ENCODE measurements at places on chromosomes 5 and 9. TPM values are rescaled to one million over a fixed set of nuclear protein-coding genes. Genes with fewer than 3 reads are reported as not detected.

GRCh38 chr9:110016340-110016739 lies 191.6 kb downstream of the C9orf152 start:
- no peaks in the 10 kb centered on the region for H3K36me3 ChIP-seq
- H3K4me1 ChIP-seq, result no peaks in the 10 kb centered on the region
- H3K27ac ChIP-seq, result no peak overlapping the region

ERMP1 gene
- 11.6 TPM for polyA plus RNA-seq

DNA sequence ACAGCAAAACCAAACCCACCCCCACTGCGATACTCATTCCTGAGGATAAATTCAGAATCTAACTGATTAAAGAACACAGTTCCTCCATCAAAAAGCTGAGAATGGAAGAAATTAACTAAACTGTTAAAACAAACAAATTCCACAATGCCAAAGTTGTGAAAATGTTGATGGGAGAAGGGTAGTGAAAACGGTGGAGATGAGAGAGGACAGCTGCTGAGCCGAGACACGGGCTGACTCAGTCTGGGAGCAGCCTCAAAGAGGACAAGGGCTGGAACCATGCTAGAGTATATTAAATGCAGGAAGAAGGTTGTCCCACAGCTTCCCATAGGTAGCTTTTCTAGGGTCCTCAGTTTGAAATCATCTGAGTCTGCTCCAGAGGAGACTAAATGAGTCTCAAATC lies 14.3 kb downstream of the ADAMTS12 start:
- DNase-seq, result no peak
- H3K4me3 ChIP-seq, result no peak overlapping the region
- no peaks in the 10 kb centered on the region for H3K36me3 ChIP-seq
- H3K27me3 ChIP-seq, result no peaks in the 10 kb centered on the region

- peaks cover 7% of the 10 kb centered on the region for H3K4me1 ChIP-seq
- H3K27ac ChIP-seq, result no peak overlapping the region
- H3K27me3 ChIP-seq, result peaks cover 3% of the 10 kb centered on the region
- peak; percentile 61 for DNase-seq
- H3K36me3 ChIP-seq, result no peaks in the 10 kb centered on the region
Observed at GRCh38 chr5:150486402-150487198, 21.3 kb upstream of the NDST1 start.
